Ovary (tissue), 10 donors: ENCODE measurements at places on chromosomes 4 and X. TPM values are rescaled to one million over a fixed set of nuclear protein-coding genes. Genes with fewer than 3 reads are reported as not detected.

DNA sequence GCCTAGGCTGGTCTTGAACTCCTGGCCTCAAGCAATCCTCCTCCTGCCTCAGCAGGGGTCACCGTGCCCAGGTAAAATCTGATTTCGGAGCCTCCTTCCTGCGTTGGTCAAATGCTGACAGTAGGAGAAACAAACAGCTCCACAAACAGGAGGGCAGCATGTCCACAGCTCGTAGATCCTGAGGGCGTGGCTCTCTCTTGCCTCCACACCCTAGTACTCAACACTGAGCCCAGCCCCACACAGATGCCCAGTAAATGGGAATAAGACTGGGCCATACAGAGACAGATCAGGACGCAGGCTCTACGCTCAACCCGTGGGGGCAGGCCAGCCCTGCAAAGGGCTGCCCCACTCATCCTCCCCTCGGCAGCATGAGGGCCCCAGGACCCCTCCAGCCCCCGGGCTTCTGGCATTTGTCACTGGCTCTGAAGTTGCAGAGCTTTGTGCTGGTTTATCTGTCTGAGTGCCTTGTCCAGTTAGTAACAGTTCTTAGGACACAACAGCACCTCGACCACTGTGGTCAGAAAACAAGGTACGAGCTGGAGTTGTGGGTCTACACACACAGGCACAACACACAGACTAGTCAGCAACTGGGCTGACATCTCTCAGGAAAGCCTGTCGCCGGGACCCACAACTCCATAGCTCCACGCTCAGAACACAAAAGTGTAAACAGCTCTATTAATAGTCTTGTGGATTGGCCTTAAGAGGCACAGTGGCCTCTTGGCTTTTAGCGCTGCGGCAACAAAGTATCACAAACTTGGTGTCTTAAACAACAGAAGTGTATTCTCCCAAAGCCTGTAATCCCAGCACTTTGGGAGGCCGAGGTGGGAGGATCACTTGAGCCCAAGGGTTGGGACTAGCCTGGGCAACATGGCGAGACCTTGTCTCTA is 5.2 kb downstream of the TNIP2 start:
- H3K27me3 ChIP-seq = no peaks in the 10 kb centered on the region
- H3K4me1 ChIP-seq = peaks cover 17% of the 10 kb centered on the region
- DNase-seq = no peak
- H3K36me3 ChIP-seq = no peaks in the 10 kb centered on the region
- H3K4me3 ChIP-seq = no peak overlapping the region

DNA sequence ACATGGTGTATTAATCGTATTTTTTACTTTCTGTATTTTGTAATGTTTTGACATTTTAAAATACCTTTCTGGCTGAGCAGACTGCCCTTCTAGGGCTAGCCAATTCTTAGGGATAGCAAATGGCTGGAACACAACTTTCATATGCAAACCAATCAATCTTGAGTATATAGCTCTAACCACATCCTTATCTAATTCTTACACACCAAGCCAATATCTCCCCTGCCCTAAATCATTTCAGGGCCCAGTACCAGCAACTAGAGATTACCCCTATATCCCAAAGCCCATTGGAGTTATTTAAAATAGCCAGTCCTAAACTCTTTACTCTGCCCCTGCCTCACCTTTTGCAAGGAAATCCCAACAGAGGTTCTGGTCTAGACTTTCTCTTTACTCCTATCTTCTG is 58.3 kb downstream of the INTS12 start:
- no peaks in the 10 kb centered on the region for H3K4me1 ChIP-seq
- H3K27me3 ChIP-seq = no peaks in the 10 kb centered on the region
- H3K27ac ChIP-seq = no peak overlapping the region
- no peak for DNase-seq

DNA sequence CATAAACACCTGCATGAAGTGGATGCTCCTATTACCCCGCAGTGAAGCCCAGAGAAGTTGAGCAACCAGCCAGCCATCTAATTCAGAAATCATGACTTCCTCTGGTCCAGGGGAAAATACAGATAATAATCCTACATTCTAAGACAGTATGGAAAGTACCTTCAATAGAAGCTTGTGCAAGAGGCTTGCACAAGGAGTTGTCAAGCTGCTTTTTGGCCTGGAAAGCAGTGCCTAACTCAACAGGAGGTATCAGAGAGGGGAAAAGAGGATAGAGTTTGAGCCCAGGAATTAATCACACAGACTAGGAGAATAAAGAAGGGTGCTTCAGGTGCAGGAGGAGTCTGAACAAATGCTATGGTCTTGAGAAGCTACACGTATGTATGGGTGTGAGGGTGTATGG is 26.7 kb downstream of the TMEM192 start:
- no peak overlapping the region for H3K27ac ChIP-seq
- H3K4me3 ChIP-seq = no peak overlapping the region
- H3K36me3 ChIP-seq = no peaks in the 10 kb centered on the region
- H3K4me1 ChIP-seq = no peaks in the 10 kb centered on the region
- no peak for DNase-seq

- no peak overlapping the region for H3K27ac ChIP-seq
- H3K36me3 ChIP-seq = no peaks in the 10 kb centered on the region
- no peak overlapping the region for H3K4me3 ChIP-seq
- no peak for DNase-seq
- H3K27me3 ChIP-seq = no peaks in the 10 kb centered on the region
- peaks cover 4% of the 10 kb centered on the region for H3K4me1 ChIP-seq
Observed at GRCh38 chrX:69555481-69556041, 51.4 kb downstream of the NALF2 start.

DNA sequence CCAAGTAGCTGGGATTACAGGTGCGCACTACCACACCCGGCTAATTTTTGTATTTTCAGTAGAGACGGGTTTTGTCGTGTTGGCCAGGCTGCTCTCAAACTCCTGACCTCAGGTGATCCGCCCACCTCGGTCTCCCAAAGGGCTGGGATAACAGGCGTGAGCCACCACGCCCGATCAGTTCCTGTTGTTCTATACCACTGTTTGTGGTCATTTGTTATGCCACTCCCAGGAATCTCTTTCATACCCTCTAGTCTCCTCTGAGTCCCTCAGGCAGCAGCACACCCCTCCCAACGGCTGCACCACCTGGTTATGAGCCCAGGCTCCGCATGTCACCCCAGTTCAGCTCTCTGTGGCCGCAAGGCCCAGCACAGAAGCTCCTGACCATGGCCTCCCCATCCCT is 17.5 kb upstream of the CD99 start:
- no peaks in the 10 kb centered on the region for H3K27me3 ChIP-seq
- no peak overlapping the region for H3K4me3 ChIP-seq
- no peaks in the 10 kb centered on the region for H3K36me3 ChIP-seq
- H3K4me1 ChIP-seq = peaks cover 9% of the 10 kb centered on the region

- no peak overlapping the region for H3K4me3 ChIP-seq
- no peaks in the 10 kb centered on the region for H3K36me3 ChIP-seq
- H3K27ac ChIP-seq = no peak overlapping the region
- no peaks in the 10 kb centered on the region for H3K27me3 ChIP-seq
- no peaks in the 10 kb centered on the region for H3K4me1 ChIP-seq
Observed at GRCh38 chr4:26141911-26142638, 178.7 kb upstream of the RBPJ start.

GRCh38 chr4:185820146-185821028 is 8.4 kb upstream of the SORBS2 start:
- H3K36me3 ChIP-seq = no peaks in the 10 kb centered on the region
- H3K27ac ChIP-seq = no peak overlapping the region
- no peaks in the 10 kb centered on the region for H3K27me3 ChIP-seq
- DNase-seq = no peak

- no peak overlapping the region for H3K27ac ChIP-seq
- H3K4me3 ChIP-seq = no peak overlapping the region
- H3K4me1 ChIP-seq = peaks cover 2% of the 10 kb centered on the region
- H3K36me3 ChIP-seq = no peaks in the 10 kb centered on the region
- peak; percentile 33 for DNase-seq
Observed at GRCh38 chr4:173536808-173537429, 6.9 kb upstream of the HAND2 start.

- H3K27ac ChIP-seq = no peak overlapping the region
- H3K4me3 ChIP-seq = peak overlapping the region; percentile 57
- DNase-seq = no peak
Observed at GRCh38 chrX:56728752-56729151, 291 bp upstream of the NBDY start.

DNA sequence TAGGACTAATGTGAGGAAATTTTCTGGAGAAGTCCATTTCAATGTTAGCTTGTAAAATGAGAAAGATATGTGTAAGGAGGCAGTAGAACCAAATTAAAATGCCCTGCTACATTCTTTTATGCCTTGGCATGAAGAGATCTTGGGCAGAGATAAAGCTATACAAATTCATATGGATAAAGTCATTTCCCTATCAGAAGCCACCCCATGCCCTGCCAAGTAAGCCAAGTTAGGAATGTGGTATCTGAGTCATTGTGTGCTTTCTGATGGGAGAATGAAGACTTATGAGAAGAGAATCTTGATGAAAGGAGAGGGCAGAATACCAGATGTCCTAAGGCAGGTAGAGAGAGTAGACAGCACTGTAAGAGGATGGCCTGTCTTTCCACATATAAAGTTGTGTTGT is 83.7 kb downstream of the TEX13A start:
- H3K36me3 ChIP-seq = no peaks in the 10 kb centered on the region
- DNase-seq = no peak
- H3K4me3 ChIP-seq = no peak overlapping the region
- H3K27me3 ChIP-seq = no peaks in the 10 kb centered on the region
- H3K4me1 ChIP-seq = no peaks in the 10 kb centered on the region

- no peak overlapping the region for H3K4me3 ChIP-seq
- H3K27ac ChIP-seq = no peak overlapping the region
- H3K4me1 ChIP-seq = no peaks in the 10 kb centered on the region
- no peaks in the 10 kb centered on the region for H3K36me3 ChIP-seq
- no peaks in the 10 kb centered on the region for H3K27me3 ChIP-seq
- no peak for DNase-seq
Observed at GRCh38 chr4:6962211-6963041, 52.8 kb downstream of the TBC1D14 start.

DNA sequence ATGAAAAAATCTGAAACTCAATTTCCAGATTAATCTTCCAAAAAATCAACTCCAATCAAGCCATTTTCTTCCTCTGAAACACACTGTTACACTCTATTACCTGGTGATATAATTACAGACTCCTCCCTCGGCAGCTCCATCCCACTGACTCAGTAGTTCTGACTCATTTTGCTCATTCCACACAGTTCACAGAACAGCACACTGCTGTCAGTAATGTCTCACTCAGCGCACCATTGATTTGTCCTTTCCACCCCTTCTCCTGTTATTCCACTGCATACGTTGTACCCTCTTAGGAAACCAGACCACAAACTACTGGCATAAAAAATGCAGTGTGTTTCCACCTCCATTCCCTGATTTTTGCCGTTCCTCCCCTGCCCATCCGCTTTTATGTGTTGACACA is 212.7 kb downstream of the SLIT2 start:
- no peaks in the 10 kb centered on the region for H3K36me3 ChIP-seq
- DNase-seq = no peak
- no peaks in the 10 kb centered on the region for H3K27me3 ChIP-seq
- no peaks in the 10 kb centered on the region for H3K4me1 ChIP-seq

GRCh38 chr4:147578051-147578476 is 39.1 kb upstream of the TMEM184C start:
- H3K4me1 ChIP-seq = peaks cover 2% of the 10 kb centered on the region
- no peak overlapping the region for H3K27ac ChIP-seq
- H3K4me3 ChIP-seq = no peak overlapping the region
- no peaks in the 10 kb centered on the region for H3K36me3 ChIP-seq

GRCh38 chrX:40960041-40960440 is 125.2 kb upstream of the USP9X start:
- no peaks in the 10 kb centered on the region for H3K27me3 ChIP-seq
- no peak overlapping the region for H3K27ac ChIP-seq
- no peak for DNase-seq

DNA sequence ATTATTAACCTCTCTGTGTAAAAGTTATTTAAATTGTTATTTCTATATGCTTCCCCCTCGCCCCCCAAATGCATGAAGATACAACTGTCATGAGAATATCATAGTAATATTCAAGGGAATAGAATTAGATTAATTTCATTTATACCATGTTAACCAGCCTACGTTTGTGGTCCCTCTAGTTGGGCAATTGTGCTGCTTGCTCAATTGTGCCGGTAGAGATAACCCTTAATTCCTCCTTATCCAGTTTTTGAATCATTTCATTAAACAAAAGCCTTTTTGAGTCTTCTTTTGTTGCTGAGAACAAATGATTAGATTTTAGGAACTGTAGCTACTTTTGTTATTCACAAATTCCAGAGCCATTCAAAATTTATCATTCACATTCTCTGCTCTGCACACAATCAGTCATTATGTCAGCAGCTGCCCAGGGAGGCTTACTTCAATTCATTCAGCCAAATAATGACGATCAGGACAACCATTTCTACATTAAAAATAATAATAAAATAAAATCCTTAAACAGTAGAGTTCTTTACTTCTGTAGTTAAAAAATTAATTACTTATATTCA is 98.1 kb downstream of the ADGRL3 start:
- H3K27ac ChIP-seq = no peak overlapping the region
- no peaks in the 10 kb centered on the region for H3K4me1 ChIP-seq
- H3K36me3 ChIP-seq = no peaks in the 10 kb centered on the region
- no peak for DNase-seq

GRCh38 chr4:77076889-77077635 is 1.3 kb upstream of the CCNI start:
- peak overlapping the region; percentile 85 for H3K4me3 ChIP-seq
- H3K36me3 ChIP-seq = no peaks in the 10 kb centered on the region
- H3K27me3 ChIP-seq = no peaks in the 10 kb centered on the region
- peaks cover 3% of the 10 kb centered on the region for H3K4me1 ChIP-seq
- H3K27ac ChIP-seq = peak overlapping the region; percentile 98

DNA sequence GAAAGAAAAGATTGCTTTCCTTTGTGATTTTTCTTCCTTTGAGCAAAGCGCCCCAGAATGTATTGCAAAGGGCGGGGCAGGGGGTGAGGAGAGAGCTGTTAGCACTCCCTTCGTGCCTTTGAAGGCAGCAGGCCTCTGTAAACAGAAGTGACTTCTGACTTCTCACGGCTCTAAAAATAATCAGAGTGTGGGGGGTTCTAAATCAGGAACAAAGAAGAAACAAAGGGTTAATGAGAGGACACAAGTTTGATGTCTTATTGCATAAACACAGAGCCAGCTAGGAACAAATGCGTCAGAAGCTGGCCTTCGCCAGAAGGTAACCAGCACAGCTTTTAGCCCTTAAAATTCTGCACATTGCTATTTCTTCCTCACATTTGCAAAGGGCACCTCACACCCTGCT is 626.2 kb downstream of the MID1IP1 start:
- no peaks in the 10 kb centered on the region for H3K4me1 ChIP-seq
- H3K36me3 ChIP-seq = no peaks in the 10 kb centered on the region
- peak overlapping the region; percentile 0 for H3K27ac ChIP-seq

Gene SASH3
- 7.2 TPM for total RNA-seq

Gene EDA2R
- 9.6 TPM for total RNA-seq

Gene DGKK
- 0.11 TPM for total RNA-seq

Gene CD38
- 2.9 TPM for total RNA-seq

Gene RBM10
- 53.0 TPM for total RNA-seq

Gene USP17L13
- total RNA-seq = not detected

Gene RAB39B
- 0.63 TPM for total RNA-seq
